Ovary (tissue), 10 donors: ENCODE measurements at places on chromosomes 2 and 18. TPM values are rescaled to one million over a fixed set of nuclear protein-coding genes. Genes with fewer than 3 reads are reported as not detected.

DNA sequence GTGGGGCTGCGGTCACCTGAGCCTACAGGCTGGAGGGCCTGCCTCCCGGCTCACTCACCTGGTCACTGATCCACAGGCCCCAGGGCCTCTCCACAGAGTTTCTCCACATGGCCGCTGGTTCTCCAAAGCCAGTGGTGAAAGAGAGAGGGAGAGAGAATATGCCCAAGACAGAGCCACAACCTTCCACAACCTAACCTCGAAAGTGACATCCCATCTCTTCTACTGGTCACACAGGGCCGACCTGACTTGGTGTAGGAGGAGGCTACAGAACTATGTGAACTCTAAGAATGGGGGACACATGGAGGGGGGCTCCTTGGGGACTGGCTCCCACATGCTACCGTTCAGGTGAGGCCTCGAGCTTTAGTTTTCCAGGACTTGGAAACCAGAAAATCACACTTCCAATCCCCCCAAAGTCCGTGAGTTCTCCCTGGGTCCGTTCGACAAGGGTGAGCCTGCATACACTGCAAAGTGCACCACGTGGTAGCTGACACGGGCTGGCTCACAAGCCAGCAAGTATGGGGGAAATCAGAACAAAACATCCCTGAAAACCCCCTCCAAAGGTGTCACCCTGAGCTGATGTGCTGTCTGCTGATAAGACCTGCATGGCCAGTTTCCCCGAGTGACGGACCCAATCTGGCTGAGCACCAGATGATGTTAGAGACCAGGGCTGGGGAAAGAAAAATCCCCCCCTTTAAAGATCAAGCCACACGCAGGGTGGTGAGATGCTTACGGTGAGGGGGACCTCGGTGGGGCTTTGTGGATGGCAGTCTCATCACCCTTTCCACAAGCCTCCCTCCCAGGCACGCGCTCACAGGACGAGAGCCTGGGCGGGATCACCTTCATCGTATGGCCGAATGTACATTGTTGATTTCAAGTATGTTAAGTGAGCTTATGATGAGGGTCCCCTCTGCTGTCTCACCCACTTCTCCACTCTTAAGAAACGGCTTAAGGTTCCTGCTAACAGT is 54.2 kb upstream of the SEMA4C start:
- no peak for DNase-seq
- peaks cover 7% of the 10 kb centered on the region for H3K4me1 ChIP-seq
- H3K27ac ChIP-seq = no peak overlapping the region
- no peaks in the 10 kb centered on the region for H3K36me3 ChIP-seq

GRCh38 chr18:51039138-51040112 is 9.4 kb downstream of the SMAD4 start:
- no peaks in the 10 kb centered on the region for H3K36me3 ChIP-seq
- H3K4me1 ChIP-seq = peaks cover 21% of the 10 kb centered on the region
- H3K27ac ChIP-seq = no peak overlapping the region

GRCh38 chr2:214542866-214543265 is 132.0 kb downstream of the VWC2L start:
- H3K27me3 ChIP-seq = no peaks in the 10 kb centered on the region
- H3K4me3 ChIP-seq = no peak overlapping the region
- H3K4me1 ChIP-seq = no peaks in the 10 kb centered on the region
- DNase-seq = no peak
- H3K27ac ChIP-seq = no peak overlapping the region

- no peak overlapping the region for H3K27ac ChIP-seq
- no peaks in the 10 kb centered on the region for H3K36me3 ChIP-seq
- no peak overlapping the region for H3K4me3 ChIP-seq
- DNase-seq = no peak
- H3K27me3 ChIP-seq = no peaks in the 10 kb centered on the region
- H3K4me1 ChIP-seq = no peaks in the 10 kb centered on the region
Observed at GRCh38 chr18:59985289-59985688, 85.5 kb downstream of the PMAIP1 start.

DNA sequence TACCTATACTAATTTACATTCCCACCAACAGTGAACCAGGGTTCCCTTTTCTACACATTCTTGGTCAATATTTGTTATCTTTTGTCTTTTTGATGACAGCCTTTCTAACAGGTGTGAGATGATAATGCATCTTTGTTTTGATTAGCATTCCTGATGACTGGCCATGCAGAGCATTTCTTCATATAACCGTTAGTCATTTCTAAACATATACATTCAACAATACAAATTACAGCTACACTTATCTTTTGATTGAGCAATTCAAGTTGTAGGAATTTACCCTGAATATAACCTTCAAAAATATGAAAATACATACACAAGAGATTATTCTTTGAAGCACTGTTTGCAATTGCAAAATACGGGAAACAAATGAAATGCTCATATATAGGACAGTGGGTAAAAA is 94.9 kb downstream of the TMEM131 start:
- DNase-seq = no peak
- no peaks in the 10 kb centered on the region for H3K27me3 ChIP-seq
- H3K27ac ChIP-seq = no peak overlapping the region
- H3K36me3 ChIP-seq = no peaks in the 10 kb centered on the region
- no peaks in the 10 kb centered on the region for H3K4me1 ChIP-seq

GRCh38 chr2:979069-979928 is 28.6 kb downstream of the SNTG2 start:
- no peak overlapping the region for H3K27ac ChIP-seq
- no peak overlapping the region for H3K4me3 ChIP-seq
- H3K27me3 ChIP-seq = no peaks in the 10 kb centered on the region
- no peaks in the 10 kb centered on the region for H3K36me3 ChIP-seq
- H3K4me1 ChIP-seq = no peaks in the 10 kb centered on the region
- DNase-seq = no peak

DNA sequence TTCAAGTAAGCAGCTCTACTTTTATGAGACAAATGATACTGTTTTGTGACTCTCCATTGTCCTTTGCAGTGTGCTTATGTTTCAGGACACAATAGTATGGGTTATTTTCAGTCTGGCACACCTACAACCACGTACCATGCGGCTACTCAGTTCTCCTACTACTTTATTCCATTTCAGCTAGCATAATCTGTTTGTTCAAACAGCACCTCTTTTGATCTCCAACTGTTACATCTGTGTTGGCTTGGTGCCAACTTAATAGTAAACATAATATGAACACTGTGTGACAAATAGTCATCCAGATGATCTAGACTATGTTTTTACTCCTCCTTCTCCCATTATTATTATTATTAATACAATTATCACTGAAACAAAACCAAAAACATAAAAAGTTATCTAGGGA is 40.5 kb downstream of the MYO3B start:
- no peaks in the 10 kb centered on the region for H3K27me3 ChIP-seq
- H3K36me3 ChIP-seq = no peaks in the 10 kb centered on the region
- no peaks in the 10 kb centered on the region for H3K4me1 ChIP-seq
- H3K27ac ChIP-seq = no peak overlapping the region
- no peak overlapping the region for H3K4me3 ChIP-seq

GRCh38 chr2:111066062-111066593 is 54.6 kb upstream of the BCL2L11 start:
- DNase-seq = no peak
- no peak overlapping the region for H3K4me3 ChIP-seq
- H3K36me3 ChIP-seq = no peaks in the 10 kb centered on the region
- H3K27me3 ChIP-seq = no peaks in the 10 kb centered on the region
- H3K27ac ChIP-seq = no peak overlapping the region

DNA sequence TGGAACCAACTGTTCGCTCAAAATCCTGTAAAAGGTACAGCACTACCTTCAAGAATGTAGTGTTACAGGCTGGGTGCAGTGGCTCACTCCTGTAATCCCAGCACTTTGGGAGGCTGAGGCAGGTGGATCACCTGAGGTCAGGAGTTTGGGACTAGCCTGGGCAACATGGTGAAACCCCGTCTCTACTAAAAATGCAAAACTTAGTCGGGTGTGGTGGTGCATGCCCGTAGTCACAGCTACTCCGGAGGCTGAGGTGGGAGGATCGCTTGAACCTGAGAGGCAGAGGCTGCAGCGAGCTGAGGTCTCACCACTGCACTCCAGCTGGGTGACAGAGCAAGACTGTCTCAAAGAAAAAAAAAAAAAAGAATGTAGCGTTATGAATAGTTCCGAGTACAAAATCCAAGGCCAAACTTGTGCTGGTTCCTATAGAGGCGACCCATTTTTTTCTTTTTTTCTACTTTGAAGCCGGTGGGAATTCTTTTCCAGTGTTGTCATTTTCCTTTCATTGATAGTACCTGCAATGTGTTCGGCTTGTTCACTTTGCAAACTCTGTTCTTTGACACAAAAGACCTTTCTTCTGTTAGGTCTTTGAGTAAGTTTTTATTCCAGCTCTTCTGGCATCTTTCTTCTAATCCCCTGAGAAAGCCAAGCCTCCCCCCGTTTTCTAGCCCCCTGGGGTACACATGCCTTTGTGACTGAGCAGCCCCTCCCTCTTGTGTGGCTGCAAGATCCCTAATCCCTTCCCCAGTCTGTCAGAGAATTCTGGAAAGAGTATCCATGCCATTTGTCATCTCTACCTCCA is 25.1 kb downstream of the INPP5D start:
- H3K36me3 ChIP-seq = no peaks in the 10 kb centered on the region
- no peaks in the 10 kb centered on the region for H3K27me3 ChIP-seq
- no peak overlapping the region for H3K4me3 ChIP-seq
- H3K27ac ChIP-seq = no peak overlapping the region
- no peaks in the 10 kb centered on the region for H3K4me1 ChIP-seq
- DNase-seq = no peak

Gene MROH2A
- not detected for total RNA-seq

Gene MC2R
- 0.05 TPM for total RNA-seq

Gene DPP10
- not detected for total RNA-seq
